ENCODE measurements at places on chromosomes 6 and 20.
A peak's percentile ranks its signal among the peaks of the same experiment; 100 is the strongest.

- peak overlapping the region; percentile 90 for H3K27ac ChIP-seq
- peak overlapping the region; percentile 44 for H3K4me3 ChIP-seq
- no peaks in the 10 kb centered on the region for H3K27me3 ChIP-seq
- DNase-seq: peak; percentile 94
- H3K4me1 ChIP-seq: no peaks in the 10 kb centered on the region
- H3K36me3 ChIP-seq: no peaks in the 10 kb centered on the region
These were observed 12.4 kb upstream of the HMGA1 start for GRCh38 chr6:34223956-34224940.

GRCh38 chr20:33810259-33810658, 889 bp upstream of the CHMP4B start:
- H3K27me3 ChIP-seq: no peaks in the 10 kb centered on the region
- H3K4me1 ChIP-seq: no peaks in the 10 kb centered on the region
- DNase-seq: no peak

DNA sequence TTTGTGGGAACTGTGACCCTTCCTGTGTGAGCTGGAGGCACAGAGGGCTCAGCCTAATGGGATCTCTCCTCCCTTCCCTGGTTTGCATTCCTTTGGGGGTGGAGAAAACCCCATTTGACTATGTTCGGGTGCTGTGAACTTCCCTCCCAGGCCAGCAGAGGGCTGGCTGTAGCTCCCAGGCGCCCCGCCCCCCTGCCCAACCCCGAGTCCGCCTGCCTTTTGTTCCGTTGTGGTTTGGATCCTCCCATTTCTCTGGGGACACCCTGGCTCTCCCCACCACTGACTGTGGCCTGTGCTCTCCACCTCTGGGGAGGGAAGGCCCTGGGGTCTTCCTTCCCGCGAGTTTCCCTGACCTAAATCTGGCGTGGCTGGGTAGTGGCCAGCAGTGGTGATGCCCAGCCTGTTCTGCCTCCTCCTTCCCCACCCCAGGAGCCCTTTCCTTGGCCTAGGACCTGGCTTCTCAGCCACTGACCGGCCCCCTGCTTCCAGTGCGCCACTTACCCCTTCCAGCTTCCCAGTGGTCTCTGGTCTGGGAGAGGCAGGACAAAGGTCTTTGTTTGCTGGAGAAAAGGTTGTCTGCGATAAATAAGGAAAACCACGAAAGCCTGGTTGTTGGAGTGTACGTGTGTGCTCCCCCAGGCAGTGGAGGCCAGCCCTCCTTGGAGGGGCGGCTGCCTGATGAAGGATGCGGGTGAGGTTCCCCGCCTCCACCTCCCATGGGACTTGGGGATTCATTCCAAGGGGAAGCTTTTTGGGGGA, 4.9 kb downstream of the VEGFA start:
- H3K4me1 ChIP-seq: peaks cover 11% of the 10 kb centered on the region
- peak overlapping the region; percentile 94 for H3K27ac ChIP-seq
- H3K4me3 ChIP-seq: no peak overlapping the region
- DNase-seq: peak; percentile 72
- H3K36me3 ChIP-seq: no peaks in the 10 kb centered on the region

- no peak overlapping the region for H3K27ac ChIP-seq
- H3K4me1 ChIP-seq: no peaks in the 10 kb centered on the region
- no peaks in the 10 kb centered on the region for H3K36me3 ChIP-seq
- no peaks in the 10 kb centered on the region for H3K27me3 ChIP-seq
- no peak overlapping the region for H3K4me3 ChIP-seq
These were observed 119.3 kb downstream of the PDE10A start for GRCh38 chr6:165543781-165544180.

GRCh38 chr6:159953091-159953601, 15.7 kb upstream of the IGF2R start:
- H3K27ac ChIP-seq: no peak overlapping the region
- no peaks in the 10 kb centered on the region for H3K27me3 ChIP-seq

DNA sequence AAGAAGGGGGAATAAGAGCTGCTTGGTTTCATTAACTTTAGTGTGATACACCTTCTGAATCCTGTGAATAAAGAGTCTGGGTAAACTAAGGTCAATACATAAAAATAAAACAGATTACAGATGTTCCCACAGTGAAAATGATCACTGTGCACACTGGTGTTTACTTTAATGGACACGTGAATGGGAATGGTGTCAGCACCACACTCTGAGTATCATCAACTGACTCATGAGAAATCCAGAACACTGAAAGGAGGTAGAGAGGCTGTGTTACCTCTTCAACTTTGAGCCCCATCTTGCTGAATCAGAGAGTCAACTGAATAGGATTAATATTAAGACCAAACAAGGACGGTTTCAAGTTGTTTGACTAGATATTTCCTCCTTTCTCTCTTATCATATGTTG, 75.0 kb downstream of the ELOVL4 start:
- H3K36me3 ChIP-seq: no peaks in the 10 kb centered on the region
- DNase-seq: no peak
- no peaks in the 10 kb centered on the region for H3K27me3 ChIP-seq
- H3K4me1 ChIP-seq: peaks cover 36% of the 10 kb centered on the region
- H3K27ac ChIP-seq: no peak overlapping the region

- H3K4me1 ChIP-seq: no peaks in the 10 kb centered on the region
- no peak for DNase-seq
- no peak overlapping the region for H3K4me3 ChIP-seq
- no peak overlapping the region for H3K27ac ChIP-seq
- H3K36me3 ChIP-seq: peaks cover 15% of the 10 kb centered on the region
- H3K27me3 ChIP-seq: no peaks in the 10 kb centered on the region
These were observed 76.1 kb upstream of the TPD52L1 start for GRCh38 chr6:125077453-125077852.

DNA sequence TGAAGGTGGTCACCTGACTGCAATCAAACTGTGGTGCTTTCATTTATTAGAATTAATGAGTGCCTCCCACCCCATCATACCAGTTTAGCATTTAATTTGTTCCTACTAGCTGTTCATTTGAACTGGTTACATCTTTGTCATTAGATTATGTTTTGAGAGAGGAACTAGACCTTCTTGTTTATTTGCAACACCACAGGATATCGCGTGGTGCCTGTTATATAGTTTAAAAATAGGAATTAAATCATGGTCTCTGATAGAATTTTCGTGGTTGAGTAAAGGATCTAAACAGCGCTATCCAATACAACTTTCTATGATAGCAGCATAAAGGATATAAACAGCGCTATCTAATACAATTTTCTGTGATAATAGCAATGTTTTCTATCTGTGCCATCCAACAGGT, 2.8 kb downstream of the RPRD1B start:
- H3K36me3 ChIP-seq: peaks cover under 1% of the 10 kb centered on the region
- no peaks in the 10 kb centered on the region for H3K27me3 ChIP-seq
- H3K27ac ChIP-seq: no peak overlapping the region
- DNase-seq: no peak
- H3K4me3 ChIP-seq: no peak overlapping the region
- no peaks in the 10 kb centered on the region for H3K4me1 ChIP-seq

DNA sequence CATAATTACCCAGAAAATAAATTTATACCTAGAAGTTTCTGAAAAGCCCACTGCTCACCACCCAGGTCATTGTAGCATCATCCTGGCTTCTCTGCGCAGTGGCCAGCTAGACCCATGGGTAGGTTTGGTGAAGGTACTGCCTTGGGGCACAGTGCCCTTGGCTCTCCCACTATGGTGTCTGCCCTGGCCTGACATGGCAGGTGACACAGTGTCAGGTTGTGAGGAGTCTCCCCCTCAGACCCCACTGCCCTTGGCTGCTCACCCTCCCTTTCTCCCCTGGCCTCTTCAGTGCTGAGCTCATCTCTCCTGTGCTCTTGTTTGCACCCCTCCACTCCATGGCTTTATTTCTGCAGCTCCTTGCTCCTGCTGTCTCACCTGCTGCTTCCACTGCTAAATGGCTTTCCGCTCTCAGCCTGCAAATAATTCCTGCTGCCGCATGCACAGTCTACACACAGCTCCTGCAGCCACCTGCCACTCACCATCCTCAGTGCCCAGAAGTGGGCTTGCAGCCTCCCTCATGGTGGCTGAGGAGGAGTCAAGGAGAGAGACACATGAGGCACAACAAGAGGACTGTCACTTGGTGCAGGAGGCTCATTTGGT, 313.4 kb upstream of the MOCS1 start:
- no peaks in the 10 kb centered on the region for H3K27me3 ChIP-seq
- H3K4me3 ChIP-seq: no peak overlapping the region
- no peaks in the 10 kb centered on the region for H3K36me3 ChIP-seq
- DNase-seq: no peak
- H3K27ac ChIP-seq: no peak overlapping the region

- no peak for DNase-seq
- no peak overlapping the region for H3K4me3 ChIP-seq
- H3K4me1 ChIP-seq: no peaks in the 10 kb centered on the region
- no peaks in the 10 kb centered on the region for H3K27me3 ChIP-seq
These were observed 8.0 kb upstream of the COMMD7 start for GRCh38 chr20:32751293-32751692.

Measured in right lobe of liver (tissue), 6 donors.